ENCODE measurements at places on chromosomes 4 and X.
A peak's percentile ranks its signal among the peaks of the same experiment; 100 is the strongest.

- no peak for DNase-seq
Measured at GRCh38 chrX:119375561-119375960, 23.6 kb upstream of the SLC25A43 start.

DNA sequence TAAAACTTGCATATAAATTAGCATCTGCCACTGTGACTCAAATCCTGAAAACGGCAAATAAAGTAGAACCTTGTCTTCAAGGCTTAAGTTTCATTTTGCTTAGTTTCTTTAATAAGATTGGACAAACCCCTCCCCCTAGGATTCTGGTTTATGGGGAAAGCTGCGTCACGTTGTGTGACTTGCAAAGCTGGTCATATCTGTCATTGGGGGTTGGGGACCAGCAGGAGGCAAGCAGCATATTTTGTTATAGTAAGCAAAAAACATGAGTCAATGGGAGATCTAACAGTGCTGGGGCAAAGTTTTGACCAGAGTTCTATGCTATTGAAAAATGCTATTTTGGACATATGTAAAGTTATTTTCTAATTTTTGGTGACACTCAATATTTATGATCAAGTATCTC is 407.3 kb downstream of the PCDH18 start:
- peak; percentile 88 for DNase-seq

- DNase-seq = no peak
Measured at GRCh38 chr4:91904556-91904955, 399.2 kb upstream of the GRID2 start.

- peak; percentile 70 for DNase-seq
Measured at GRCh38 chr4:107519053-107519452, 201.0 kb downstream of the PAPSS1 start.
